ENCODE measurements at places on chromosomes 11 and 22.

DNA sequence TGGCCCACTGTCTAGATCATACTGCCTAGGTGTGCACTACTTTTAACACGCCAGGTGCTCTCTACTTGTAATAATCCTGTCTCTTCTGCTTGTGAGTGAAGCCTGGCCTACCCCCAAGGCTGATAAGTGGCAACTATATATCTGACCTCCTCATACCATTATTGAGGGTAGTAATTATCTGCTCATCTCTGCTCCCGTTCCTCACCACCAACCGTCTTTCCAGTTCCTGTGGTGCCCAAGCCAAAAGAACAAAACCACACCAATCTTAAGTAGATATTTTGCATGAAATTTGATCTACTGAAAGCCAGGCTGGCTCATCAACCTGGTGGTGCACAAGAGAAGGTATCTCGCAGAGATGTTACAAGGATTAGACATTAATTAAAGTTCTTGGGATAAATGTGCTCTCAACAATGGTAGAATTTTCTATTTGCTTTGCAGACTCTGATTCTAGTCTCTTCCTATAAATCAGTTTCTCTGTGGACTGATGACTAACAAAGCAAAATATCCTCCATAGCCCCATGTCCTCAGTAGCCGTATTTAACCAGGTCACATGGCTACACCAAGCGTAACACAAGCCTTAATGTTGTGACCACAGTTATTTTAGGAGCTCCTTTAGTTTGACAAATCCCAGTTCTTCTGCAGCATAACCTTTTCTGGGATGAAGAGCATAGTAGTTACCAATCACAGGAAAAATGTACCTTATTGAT is 267.2 kb downstream of the NTM start:
- no peak for DNase-seq

DNA sequence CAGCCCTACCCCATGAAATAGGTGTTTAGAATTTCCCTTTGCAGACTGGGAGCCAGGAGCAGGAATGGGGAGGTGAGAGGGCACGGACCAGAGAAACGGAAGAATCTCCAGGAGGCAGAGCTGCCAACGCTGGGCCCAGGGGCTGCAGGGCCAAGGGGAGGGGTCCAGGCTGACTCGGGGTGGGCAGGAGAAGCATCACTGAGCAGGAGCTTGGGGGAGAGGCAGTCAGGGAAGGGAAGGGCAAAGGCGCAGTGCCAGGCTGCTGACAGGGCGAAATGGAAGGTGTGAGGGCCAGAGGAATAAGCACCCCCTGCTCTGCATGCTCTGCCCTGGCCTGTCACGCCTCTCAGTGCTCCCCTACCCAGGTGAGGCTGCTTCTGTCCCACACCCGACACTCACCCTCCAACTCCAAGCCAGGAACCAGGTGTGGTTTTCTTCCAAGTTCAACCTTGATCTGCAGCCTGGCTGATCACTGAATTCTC is 14.5 kb downstream of the LRRC32 start:
- no peak for DNase-seq

DNA sequence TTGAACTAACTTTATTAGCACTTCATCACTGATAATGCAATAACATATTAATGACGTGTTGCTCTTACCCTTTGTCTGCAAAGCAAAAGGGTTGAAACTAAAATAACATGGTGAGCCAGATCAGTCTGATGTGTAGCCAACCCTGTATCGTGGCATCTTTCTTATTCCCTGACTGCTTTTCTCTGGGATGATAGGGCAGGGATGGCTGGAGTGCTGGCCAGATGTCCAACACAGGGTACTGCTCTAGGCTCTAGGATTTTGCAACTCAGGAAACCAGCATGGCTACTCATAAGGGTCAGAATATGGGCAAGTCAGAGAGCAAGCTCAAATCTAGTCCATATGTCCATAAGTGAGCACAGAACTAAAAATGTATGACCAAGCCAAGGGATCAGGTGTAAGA is 129.1 kb downstream of the SLC17A6 start:
- DNase-seq = no peak

GRCh38 chr11:72681226-72682153 is 7.3 kb upstream of the PDE2A start:
- no peak for DNase-seq

DNA sequence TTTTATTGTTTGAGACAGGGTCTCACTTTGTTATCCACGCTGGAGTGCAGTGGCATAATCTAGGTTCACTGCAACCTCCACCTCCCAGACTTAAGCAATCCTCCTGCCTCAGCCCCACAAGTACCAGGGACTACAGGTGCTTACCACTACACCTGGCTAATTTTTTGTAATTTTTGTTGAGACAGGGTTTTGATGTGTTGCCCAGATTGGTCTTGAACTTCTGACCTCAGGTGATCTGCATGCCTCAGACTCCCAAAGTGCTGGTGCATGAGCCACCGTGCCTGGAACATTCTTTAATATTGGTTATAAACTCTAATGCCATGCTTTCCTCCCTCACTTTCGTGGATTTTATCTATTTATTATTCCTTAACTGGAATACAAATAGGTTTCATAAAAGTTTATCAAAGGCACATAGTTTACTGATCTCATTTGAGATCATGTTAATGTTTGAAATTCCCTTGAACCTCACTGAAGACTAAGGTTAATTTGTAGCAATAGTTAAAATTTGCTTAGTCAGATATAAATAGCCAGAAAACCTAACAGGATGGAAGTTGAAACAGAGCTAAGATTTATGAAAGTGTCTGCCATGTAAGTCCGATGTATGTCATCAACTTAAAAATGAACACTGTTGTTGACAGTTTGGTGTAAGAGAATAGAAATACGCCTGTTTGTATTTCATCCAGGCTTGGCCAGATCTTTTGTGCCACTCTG is 27.6 kb downstream of the KDM2A start:
- no peak for DNase-seq

- no peak for DNase-seq
Measured at GRCh38 chr11:15602785-15603567, 488.3 kb downstream of the INSC start.

- DNase-seq = no peak
Measured at GRCh38 chr11:118047749-118048148, 29.1 kb upstream of the TMPRSS4 start.

DNA sequence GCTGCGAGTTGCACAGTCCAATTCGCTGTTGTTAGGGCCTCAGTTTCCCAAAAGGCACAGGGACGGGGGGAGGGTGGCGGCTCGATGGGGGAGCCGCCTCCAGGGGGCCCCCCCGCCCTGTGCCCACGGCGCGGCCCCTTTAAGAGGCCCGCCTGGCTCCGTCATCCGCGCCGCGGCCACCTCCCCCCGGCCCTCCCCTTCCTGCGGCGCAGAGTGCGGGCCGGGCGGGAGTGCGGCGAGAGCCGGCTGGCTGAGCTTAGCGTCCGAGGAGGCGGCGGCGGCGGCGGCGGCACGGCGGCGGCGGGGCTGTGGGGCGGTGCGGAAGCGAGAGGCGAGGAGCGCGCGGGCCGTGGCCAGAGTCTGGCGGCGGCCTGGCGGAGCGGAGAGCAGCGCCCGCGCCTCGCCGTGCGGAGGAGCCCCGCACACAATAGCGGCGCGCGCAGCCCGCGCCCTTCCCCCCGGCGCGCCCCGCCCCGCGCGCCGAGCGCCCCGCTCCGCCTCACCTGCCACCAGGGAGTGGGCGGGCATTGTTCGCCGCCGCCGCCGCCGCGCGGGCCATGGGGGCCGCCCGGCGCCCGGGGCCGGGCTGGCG is at the start of gene BCR:
Gene BCR (plus strand): TSS at position 209 of the 592 bp plus-strand sequence. CDS start 452 bp downstream, outside the sequence.
- peak; percentile 64 for DNase-seq

DNA sequence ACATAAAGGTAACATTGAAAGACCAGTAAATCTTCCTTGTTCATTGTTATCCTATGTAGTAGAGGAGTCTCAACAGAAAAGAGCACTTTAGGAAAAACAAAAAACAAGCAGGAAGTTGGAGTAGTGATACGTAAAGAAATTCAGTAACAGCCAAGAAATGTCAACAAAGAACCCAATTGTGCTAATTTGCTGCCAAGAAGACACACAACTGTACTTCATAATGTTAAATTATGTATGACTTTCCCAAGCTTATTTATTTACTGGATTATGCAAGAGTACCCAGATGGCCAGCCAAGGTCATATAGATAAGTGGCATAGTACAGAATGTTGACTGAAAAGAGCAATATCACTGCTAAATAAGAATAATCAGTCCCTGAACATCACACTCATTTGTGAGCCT is 264.7 kb upstream of the CCDC179 start:
- DNase-seq = no peak

GRCh38 chr22:26463688-26464087 is 19.9 kb downstream of the HPS4 start:
- DNase-seq = no peak

GRCh38 chr11:1505480-1505879 is 18.9 kb upstream of the MOB2 start:
- no peak for DNase-seq

DNA sequence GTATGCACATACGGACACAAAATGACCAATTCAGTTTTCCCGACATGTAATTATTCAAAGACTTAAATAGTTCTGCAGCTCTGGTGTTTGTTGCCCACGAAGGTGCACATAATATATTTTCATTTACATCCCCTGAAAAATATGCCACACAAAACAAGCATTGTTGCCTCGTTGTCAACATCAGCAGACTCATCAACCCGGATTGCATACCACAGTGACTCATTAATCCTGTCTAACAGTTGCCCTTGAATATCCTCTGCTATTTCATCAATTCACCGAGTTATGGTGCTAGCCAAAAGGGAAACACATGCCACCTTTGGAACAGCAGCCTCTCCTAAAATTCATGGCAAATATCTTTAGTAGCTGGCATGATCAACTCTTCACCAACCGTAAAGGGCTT is 582.2 kb downstream of the LRRC4C start:
- DNase-seq = no peak

DNA sequence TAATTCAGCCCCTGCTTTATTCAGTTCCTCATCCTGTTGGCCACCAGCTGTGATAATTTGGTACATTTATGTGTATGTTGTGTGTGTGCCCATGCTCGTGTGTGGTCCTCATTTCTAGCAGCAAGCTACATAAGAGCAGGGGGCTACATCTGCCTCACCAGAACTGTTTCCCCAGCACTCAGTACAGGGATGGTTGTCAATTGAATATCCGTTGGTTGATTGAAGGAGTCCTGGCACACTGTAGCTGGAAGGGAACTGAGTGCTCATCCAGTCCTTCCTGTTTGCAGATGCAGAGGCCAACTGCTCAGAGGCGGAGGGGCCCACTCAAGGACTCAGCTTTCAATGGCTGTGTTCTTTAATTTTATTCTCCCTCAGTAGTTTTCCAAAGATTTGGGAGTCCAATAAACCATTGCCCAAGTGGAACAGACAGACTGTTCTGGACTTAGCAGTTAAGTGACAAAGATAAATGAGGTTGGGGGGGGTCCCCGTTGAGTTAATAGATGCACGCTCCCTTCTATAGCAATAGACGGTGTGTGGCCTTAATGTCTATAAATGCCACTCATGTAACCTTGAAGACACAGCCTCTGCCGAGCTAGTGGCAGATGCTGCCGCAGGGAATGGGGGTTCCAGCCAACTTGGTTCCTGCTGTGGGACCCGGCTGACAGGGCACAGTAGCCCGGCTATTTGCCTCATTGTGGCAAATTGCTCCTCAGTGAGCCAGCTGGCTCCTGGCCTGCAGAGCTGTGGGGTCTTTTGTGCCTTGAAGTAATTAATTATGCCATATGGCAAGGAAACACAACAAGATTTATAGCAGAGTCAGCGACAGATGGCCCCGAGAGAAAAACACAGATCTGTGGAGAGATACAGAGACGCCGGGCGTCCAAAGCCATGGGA is 71.4 kb upstream of the GRK3 start:
- no peak for DNase-seq

- no peak for DNase-seq
Measured at GRCh38 chr11:12789596-12790215, 115.5 kb downstream of the TEAD1 start.

DNA sequence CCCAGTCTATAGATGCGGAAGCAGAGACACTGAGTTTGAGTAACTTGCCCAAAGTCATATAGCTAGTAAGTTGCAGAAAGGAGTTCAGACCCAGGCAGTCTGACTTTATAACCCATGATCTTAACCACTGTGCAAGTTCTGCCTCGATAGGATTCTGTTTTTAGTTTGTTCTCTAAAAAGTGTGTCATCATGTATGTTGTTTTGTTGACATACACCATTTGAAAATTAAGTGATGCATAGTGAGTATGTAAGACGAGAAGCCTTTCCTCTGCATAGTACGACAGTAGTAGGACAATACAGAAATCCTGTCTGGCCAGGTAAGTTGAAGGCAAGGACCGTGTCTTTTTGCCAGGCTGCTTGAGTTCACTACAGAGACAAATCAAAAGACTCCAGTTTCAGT is 3.3 kb downstream of the ZC3H12C start:
- no peak for DNase-seq

- DNase-seq = no peak
Measured at GRCh38 chr11:111124724-111125123, 120.8 kb upstream of the POU2AF2 start.

GRCh38 chr22:35537232-35537631 is 3.4 kb upstream of the RASD2 start:
- no peak for DNase-seq

DNA sequence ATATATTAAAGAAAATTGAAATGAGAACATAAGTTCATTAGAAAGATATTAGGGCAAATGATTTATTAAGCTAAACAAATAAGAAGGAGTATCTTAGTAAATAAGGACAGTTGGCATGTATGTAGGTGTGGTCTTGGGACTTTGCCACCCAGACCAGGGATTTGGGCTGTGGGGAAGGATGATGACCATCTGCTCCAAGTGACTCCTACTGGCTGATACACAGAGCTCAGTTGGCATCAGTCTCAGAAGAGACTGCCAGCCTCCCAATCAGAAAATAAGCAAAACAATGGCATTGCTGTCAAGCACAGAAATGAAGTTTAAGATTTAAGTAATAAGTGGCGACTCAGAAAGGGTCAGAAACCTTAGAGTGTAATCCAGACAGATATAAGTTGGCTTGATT is 49.5 kb downstream of the PAX6 start:
- DNase-seq = no peak

DNA sequence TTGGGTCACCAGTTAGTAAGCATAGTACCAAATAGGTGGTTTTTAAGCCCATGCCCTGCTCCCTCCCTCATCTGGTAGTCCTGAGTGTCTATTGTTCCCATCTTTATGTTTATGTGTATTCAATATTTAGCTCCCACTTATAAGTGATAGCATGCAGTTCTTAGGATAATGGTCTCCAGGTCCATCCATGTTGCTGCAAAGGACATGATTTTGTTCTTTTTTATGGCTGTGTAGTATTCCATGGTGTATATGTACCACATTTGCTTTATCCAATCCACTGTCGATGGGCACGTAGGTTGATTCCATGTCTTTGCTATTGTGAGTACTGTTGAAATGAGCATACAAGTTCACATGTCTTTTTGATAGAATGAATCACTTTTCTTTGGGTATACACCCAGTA is 18.2 kb upstream of the SYTL2 start:
- no peak for DNase-seq

DNA sequence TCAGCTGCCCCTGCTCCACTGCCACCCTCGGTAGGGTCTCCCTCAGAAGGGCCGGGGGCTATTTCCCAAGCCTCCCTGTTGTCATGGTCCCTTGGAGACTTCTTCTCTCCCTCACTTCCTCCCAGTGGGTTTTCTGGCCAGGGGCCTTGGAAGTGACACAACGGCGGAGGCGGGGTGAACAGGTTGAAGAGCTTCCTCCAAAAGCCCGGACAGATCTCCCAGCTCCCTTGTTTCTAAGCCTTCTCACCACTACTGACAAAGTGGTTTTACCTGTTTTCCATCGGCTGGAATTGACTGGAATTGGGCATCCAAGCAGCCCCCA is 14.5 kb downstream of the MYH9 start:
- DNase-seq = no peak

GRCh38 chr11:43712676-43713075 is 32.1 kb downstream of the HSD17B12 start:
- no peak for DNase-seq

- DNase-seq = no peak
Measured at GRCh38 chr11:94184362-94184761, 55.7 kb downstream of the PANX1 start.

GRCh38 chr11:64127267-64128072 is 38.4 kb downstream of the MACROD1 start:
- no peak for DNase-seq

Data from T-helper 2 cell treated with Interferon-gamma antibody and Interleukin-4, amounts not matched to agents 5 μg/mL and 100 μg/mL, for 36 hours (primary cell).